ENCODE measurements at places on chromosomes 3 and 15.

DNA sequence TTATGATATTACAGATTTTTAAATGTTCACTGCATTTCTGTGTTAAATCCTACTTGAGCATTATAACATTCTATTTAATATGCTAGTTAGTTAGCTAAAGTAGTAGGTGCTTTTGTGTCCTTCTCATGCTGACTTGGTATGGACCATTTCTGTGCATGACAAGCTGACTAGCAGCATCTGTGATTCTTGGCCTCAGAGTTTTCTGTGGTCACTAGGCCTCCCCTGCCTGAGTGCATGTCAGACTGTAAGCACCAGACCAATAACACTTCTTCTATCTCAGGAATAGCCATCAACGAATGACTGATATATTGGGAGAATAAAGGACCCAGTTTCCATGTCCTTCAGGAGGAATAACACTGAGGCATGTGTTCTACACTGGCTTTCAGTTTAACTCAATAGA, 22.6 kb upstream of the SLC7A14 start:
- no peak for DNase-seq

- no peak for DNase-seq
These were observed 89.9 kb downstream of the ATP10A start for GRCh38 chr15:25773248-25773647.

DNA sequence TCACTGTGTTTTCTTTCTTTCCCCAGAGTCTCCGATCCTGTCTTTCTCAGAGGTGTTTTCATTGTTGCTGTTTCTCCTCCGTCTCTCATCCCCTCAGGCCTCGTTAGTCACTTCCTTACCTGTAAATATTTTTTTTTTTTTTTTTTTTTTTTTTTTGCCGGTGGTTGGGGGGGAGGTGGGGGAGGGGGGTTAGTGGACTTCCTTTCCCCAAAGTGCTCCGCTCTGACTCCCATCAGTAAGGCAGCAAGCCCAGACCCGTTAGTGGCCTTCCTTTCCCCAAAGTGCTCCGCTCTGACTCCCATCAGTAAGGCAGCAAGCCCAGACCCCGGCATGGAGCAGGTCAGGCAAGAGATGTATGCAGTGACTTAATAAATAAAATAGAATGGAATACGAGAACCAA, 97.1 kb upstream of the TNFAIP8L3 start:
- no peak for DNase-seq

- DNase-seq = no peak
These were observed 198.3 kb downstream of the ADAMTS9 start for GRCh38 chr3:64489361-64490044.

- no peak for DNase-seq
These were observed 841 bp downstream of the SLC6A20 start for GRCh38 chr3:45795509-45795881.

DNA sequence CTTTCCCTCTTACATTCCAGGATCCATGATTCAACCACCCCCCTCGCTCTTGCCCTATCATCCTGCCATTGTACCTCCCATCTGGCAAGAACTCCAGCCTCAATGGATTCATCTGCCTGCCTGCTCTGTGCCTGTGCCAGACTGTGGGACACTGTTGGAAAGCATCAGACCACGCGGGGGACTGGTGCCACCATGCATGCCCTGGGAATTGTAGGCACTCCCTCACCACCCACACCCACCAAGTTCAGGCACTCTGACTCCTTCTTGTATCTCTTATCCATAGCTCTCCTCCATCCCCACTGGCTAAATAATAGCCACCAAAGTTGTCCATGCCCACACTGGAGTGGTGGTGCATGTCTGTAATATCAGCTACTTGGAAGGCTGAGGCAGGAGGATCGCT, 143.8 kb downstream of the TPRA1 start:
- DNase-seq = no peak

- peak; percentile 66 for DNase-seq
These were observed 3.2 kb downstream of the RAP2B start for GRCh38 chr3:153165261-153165681.
